ENCODE measurements at places on chromosomes 5 and 9.

- DNase-seq: peak; percentile 34
These were observed 184.6 kb downstream of the ACTL7B start for GRCh38 chr9:108671176-108671575.

DNA sequence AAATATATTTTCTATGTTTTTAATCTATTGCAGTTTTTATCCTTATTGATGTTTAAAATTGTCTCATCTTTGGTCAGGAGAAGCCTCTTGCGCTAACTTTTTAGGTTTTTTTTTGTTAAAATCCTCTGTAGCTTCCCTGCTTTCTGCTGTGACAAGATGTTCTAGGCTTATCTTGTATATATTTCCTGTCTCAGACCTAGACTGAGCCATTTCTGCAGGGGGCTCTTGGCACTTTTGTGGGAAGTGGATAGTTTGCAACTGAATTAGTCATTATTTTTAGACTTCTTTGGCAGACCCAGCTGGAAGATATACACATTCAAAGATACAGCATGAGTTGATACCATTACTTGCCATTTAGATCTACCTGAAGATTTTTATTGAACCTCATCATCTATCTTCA lies 28.8 kb downstream of the TCERG1 start:
- no peak for DNase-seq

DNA sequence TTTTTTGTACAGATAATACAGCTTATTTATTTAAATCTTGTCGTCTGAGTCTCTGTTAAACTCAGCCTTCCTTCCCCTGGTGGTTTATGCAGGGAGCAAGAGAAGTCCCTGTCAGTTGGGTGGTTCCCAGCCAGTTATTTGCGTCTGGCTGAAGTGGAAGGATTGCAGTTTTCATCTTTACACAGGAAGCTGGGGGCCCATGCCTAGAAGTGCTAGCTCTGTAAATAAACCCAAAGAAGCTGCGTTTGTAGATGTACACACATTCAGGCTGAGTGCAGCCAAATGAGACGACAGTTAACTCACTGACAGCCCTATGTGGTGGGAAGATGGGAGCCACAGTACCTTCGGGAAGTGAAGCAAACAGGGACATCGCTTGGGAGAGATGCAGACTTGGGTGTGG lies 122.1 kb downstream of the SAXO1 start:
- no peak for DNase-seq

GRCh38 chr5:107969847-107970246 lies 299.1 kb upstream of the EFNA5 start:
- DNase-seq: no peak

GRCh38 chr9:90999425-91000397 lies 198.1 kb downstream of the SYK start:
- peak; percentile 8 for DNase-seq

- peak; percentile 100 for DNase-seq
These were observed 363.7 kb downstream of the IRX2 start for GRCh38 chr5:2387634-2388325.

DNA sequence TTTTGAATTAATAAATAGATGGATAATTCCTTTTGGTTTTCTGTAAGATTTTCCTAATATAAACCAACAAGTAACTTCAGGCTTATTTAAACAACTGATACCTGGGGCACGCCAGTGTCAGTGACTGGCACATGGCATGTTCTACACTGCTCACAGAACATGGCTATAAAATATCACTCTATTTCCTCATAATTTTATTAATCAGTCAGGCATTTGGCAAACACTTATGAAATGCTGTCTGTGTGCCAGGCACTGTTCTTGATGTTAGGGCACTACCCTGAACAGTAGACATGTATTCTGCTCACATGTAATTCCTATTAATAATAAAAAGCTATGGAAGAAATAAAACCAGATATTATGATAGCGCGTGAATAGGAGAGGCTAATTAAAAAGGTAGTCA lies 661.0 kb downstream of the DTWD2 start:
- DNase-seq: no peak

- DNase-seq: no peak
These were observed 241.1 kb upstream of the ATP10B start for GRCh38 chr5:161093100-161093499.

GRCh38 chr9:130423272-130423671 lies 21.5 kb upstream of the ASS1 start:
- DNase-seq: no peak

GRCh38 chr5:31442058-31442745 lies 89.7 kb downstream of the DROSHA start:
- DNase-seq: no peak

DNA sequence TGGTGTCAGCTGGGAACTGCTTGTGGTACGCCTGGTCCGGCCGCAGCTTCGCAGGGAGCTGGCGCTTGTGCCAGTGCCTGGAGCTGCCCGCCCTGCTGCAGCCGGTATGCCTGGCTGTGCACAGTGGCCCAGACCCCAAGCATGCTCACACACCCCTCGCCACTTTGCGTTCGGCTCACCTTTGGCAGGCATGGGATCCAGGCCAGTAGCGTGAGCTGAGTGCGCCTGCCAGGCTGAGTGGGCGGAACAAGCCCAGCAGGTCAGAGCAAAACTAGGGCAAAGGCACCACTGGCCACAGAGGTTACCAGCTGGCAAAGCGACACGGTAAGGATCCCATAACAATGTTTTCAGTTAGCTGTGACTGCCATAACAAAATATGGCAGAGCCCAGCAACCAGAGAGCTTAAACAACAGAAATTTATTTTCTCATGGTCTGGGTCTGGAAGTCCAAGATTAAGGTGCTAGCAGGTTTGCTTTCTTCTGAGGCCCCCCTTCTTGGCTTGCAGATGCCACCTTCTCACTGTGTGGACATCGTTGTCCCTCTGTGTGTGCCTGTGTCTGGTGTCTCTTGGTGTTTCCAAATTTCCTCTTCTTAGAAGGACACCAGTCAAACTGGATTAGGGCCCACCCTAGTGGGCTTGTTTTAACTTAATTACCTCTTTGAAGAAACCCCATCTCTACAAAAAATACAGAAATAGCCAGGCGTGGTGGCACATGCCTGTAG lies 61.6 kb downstream of the PSAT1 start:
- no peak for DNase-seq

DNA sequence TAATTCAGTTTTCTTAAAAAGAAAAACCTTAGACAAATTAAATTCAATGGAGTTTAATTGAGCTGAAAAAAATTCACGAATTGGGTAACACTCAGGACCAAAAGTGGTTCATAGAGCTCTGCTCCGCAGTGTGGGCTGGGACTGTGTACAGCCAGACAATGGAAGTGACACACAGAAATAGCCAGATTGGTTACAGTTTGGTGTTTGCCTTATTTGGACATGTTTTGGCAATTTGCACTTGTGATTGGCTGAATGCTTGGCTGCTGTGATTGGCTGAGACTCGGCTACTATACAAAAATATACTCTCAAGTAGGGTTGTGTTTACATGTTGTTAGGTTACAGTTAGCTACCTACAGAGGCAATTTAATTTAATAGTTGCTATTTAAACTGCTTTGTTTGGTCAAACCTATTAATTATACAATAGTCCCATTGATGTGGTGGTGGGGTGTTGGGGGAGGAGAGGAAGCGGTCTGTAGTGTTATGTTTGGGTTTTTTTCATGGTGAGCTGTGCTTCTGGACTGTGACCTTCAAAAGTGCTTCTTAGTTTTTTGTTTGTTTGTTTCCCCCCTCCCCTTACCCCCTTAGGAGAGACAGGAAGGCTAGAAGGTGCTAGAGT lies 95.2 kb downstream of the CNTLN start:
- no peak for DNase-seq

Measured in NCI-H2171 treated with DMSO at 0.1 percent for 48 hours (cell line).